T-cell (primary cell): ENCODE measurements at places on chromosomes 6 and 20. TPM values are rescaled to one million over a fixed set of nuclear protein-coding genes. Genes with fewer than 3 reads are reported as not detected.

- H3K27ac ChIP-seq: no peak overlapping the region
- H3K4me1 ChIP-seq: no peaks in the 10 kb centered on the region
- no peak overlapping the region for H3K4me3 ChIP-seq
- H3K36me3 ChIP-seq: peaks cover 93% of the 10 kb centered on the region
- H3K27me3 ChIP-seq: no peaks in the 10 kb centered on the region
Measured at GRCh38 chr20:17947474-17947815, 21.1 kb downstream of the SNX5 start.

GRCh38 chr20:61841966-61842365 is 223.7 kb downstream of the TAF4 start:
- H3K4me3 ChIP-seq: no peak overlapping the region
- no peaks in the 10 kb centered on the region for H3K36me3 ChIP-seq
- DNase-seq: no peak
- no peaks in the 10 kb centered on the region for H3K4me1 ChIP-seq
- no peaks in the 10 kb centered on the region for H3K27me3 ChIP-seq

- H3K4me1 ChIP-seq: peaks cover 75% of the 10 kb centered on the region
- H3K36me3 ChIP-seq: no peaks in the 10 kb centered on the region
- H3K4me3 ChIP-seq: peak overlapping the region; percentile 9
- H3K27me3 ChIP-seq: no peaks in the 10 kb centered on the region
- peak overlapping the region; percentile 70 for H3K27ac ChIP-seq
Measured at GRCh38 chr20:36467076-36467999, 74.0 kb upstream of the MYL9 start.

Gene RAET1L
- not detected for total RNA-seq

Gene MCCD1
- not detected for total RNA-seq

Gene F13A1
- 0.43 TPM for total RNA-seq

Gene NKAIN4
- total RNA-seq: not detected
